AG20443 (cell line): ENCODE measurements at places on chromosomes 12 and 14.

DNA sequence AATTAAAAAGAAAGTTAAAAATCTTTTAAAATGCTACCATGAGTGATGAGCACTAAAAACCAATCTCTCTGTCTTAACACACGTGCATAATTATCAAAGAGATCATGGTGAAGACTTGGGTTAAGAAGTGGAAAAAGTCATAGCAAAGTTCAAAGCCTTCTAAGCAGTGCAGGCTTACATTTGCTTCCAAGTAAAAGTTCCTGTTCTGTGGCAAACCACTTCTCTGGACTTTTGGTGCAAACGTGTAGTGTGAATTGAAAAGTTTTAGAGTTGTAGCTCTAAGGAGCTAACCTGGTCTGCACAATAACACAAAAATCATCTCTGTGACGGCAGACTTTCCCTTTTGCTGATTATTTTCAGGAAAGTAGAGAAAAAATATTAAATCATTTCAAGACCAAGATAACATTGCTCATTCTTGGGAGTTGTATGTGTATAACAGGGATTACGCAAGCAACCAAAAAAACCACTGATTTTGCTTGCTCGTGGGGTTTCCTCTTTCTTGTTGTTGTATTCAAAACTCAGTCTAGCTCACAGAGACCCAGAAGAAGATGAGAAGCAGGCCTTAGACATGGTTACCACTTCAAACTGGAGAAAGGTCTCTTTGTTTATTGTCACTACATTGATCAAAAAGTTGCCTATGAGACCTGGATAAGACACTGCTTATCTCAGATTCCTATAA, 2.3 kb upstream of the GLIPR1 start:
- DNase-seq, result peak; percentile 37

- no peak for DNase-seq
Observed at GRCh38 chr12:115617391-115617790, 660.1 kb downstream of the MED13L start.

DNA sequence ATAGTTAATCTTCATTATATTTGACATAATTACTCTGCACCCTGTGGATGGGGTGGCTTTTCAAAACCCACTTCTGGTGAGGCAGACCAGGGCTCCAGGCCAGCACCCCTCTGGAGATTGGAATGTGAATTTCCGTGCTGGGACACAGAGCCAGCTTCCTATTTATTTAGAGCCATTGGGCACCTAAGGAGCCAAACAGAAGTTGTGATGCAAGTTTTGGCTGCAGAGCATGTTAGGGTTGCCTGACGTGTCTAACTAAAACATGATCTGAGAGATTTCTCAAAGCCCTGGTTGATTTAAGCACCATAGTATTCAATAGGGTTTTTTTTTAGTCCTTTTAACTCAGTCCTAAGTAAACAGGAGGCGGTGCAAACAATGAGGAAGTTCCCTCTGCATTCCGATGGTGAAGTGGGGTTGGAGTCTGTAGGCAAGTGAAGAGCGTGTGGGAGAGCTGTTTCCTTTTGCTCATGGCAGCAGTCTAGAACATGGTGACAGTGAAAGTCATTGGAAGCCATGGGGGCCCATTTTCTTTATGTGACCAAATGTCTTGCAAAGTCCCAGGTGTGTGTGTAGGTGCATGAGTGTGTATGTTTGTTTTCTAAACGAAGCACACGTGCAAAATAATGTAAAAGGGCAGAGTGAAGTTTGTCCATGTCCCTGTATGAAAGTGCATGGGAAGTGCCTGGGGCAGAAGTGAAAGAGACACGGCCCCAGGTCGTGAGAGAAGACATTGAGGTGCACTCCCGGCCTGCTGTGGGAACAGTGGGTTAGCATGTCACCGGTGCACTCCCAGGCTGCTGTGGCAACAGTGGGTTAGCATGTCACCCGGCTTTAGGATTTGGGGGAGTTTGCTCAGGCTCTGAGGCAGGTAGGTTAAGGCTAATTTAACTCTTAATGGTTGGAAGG, 117.7 kb downstream of the PRKCH start:
- peak; percentile 54 for DNase-seq

DNA sequence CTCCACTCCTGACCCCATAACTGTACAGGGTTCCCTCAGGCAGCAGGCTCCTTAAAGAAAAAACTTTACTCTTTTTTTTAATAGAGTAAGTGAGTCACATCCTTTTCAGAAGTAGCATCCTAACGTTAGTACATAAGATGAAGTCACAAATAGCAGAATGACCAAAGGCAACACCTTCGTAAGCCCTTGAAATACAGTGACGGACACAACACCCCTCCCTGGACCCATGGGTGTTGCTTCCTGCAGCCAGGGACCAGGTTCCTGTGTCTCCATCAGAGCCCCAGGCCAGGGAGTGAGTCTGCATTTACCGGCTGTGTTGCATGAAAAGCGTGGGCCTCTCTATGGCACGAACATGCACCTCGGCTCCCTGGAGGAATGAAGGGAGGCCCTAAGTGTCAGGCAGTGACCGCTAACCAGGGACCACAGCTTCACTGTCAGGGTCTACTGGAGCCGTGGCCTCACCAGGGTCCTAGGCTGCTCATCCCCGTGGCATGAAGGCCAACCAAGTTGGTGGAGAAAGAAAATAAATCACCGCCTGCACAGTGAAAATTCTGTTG, 340.0 kb upstream of the SFSWAP start:
- DNase-seq, result no peak

GRCh38 chr12:76583301-76583700, 23.7 kb upstream of the OSBPL8 start:
- no peak for DNase-seq

DNA sequence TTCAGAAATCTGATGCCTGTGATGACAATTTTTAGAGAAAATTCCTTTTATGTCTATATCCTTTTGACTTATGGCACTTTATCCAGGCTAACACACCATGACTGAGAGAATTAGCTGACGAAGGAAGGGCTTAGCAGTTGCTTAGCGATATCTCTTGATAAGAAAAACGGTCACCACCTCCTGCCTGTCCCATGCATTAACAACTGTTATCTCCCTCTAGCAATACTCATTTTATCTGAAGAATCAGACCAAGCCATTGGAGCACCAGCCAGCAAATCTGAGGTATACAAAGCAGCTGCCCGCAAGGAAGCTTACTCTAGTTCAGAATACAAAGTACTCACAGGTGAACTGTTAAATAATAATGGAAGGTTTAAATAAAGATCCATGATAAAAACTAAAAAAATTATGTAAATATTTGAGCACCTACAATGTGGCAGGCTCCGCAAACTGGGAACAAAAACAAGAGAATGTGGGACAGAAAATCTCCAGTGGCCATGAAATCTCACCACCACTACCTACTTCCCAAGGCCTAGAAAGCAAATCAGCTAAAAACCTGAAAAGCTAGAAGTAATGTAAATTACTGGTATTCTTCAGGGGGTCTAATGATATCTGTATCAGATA, 24.3 kb downstream of the PPM1H start:
- no peak for DNase-seq

- DNase-seq, result no peak
Observed at GRCh38 chr14:49297102-49297501, 289.1 kb downstream of the RPS29 start.

- no peak for DNase-seq
Observed at GRCh38 chr14:94462763-94463572, 10.4 kb upstream of the SERPINA11 start.

DNA sequence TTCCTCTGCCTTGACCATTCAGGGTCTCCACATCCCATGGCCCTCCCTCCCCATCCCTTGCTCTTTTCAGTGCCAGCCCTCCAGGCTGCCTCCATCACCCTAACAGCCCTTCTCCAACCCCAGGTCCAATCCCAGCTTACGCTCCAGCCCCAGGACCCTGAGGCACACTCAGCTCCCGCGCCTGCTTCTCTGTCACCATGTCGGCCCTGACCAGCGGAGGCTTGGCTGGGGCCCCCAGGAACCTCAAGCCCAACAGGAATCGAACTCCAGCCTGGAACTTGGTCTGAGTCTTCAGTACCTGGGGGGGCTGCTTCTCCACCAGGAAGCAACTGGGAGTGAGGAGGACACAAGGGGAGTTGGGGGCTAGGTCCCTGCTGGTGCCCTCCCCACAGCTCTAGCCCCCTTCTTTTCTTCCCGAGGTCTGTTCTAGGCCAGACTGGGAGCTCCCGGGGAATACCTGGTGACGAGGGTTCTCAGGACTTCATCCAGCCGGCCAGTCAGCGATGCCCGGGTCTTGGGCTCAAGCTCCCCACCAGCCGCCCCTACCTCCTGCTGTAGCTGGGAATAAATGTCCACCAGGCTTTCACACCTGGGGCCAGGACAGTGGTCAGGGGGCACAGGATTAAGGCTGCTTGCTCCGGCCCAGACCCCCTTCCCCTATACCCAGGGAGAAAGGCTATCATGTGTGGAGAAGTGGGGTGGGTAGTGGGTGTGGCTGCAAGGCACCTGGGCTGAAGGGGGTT, 6.0 kb downstream of the STAT6 start:
- DNase-seq, result peak; percentile 2

- DNase-seq, result no peak
Observed at GRCh38 chr14:57735276-57735675, 130.6 kb downstream of the SLC35F4 start.

- no peak for DNase-seq
Observed at GRCh38 chr12:123199936-123200335, 33.0 kb downstream of the MPHOSPH9 start.

DNA sequence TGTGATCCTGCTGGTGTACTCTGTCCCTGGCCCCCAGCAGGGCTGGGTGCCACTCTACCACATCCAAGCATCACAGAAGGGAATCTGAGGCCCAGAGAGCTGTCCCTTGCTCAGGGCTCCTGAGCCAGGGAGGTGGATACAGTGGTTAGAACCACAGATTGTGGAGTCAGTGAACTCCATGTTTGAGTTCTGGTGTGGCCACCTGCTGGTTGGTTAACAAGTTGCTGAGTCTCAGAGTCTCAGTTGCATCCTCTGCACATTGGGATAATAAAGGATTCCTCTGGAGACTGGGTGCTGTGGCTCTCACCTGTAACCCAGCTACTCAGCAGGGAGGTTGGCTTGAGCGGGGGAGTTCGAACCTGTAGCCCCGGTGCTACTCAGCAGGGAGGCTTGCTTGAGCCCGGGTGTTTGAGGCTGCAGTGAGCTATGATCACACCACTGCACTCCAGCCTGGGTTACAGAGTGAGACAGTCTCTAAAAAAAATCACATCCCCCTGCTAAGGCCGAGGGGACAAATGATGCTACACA, 39.4 kb downstream of the MVK start:
- DNase-seq, result peak; percentile 33

GRCh38 chr14:41419709-41420108, 187.0 kb upstream of the LRFN5 start:
- no peak for DNase-seq

GRCh38 chr14:26204728-26205479, 392.9 kb downstream of the NOVA1 start:
- DNase-seq, result peak; percentile 8

GRCh38 chr12:31568498-31568897, 22.4 kb downstream of the DENND5B start:
- no peak for DNase-seq

DNA sequence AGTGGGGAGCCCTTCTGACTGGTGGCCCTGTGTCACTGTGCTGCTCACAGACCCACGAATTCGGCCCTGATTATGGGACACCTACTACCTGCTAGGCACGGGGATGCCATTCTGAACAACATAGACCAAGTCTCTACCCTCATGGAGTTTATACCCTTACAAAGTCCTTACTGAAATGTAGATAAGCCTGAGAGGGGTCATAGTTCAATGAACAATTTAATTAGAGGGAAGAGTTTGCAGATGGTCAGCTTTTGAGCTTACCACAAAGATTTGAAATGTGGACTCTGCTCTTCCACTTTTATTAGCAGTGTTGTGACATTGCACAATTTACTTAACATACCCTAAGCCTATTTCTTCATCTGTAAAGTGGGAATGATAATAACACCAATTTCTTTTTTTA, 161.1 kb downstream of the MYRFL start:
- DNase-seq, result no peak

- DNase-seq, result no peak
Observed at GRCh38 chr14:56027421-56027820, 90.8 kb upstream of the PELI2 start.

DNA sequence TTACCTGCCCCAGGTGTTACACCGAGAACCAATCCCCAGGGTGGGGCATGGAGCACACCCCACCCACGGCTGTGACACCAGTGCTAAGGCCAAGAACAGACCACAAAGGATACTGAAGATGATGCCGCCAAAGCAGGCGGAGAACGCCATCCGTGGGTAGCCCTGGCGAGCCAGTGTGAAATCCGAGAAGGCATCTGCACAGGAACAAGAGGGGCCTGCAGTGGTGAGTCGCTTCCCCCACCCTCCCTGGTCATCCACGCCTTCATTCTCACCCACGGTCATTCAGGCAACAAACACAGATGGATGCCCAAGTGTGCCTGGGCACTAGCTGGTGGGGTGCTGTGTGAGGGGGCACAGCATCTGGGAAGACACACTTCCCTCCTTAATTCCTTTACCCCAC, 28.5 kb downstream of the SLC8B1 start:
- no peak for DNase-seq

GRCh38 chr12:118959985-118960560, 21.3 kb upstream of the SRRM4 start:
- DNase-seq, result no peak

DNA sequence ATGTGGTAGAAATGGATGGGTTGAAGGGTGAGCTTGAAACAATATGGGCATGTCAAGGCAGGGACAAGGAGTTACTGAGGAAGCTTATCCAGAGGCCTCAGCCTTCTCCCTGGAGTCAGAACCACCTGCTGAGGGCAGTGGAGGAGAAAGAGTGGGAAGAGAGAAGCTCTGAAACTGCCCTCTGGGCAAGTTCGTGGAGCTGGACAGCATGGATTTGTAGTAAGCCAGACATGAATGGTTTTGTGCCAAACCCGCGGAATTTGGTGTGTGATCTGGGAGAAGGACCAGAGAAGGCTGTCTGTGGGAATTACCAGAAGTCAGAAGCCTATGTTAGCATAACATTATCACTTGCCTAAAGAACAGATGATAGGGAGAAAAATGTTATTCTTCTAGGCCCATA, 164.8 kb downstream of the SLC41A2 start:
- peak; percentile 88 for DNase-seq

DNA sequence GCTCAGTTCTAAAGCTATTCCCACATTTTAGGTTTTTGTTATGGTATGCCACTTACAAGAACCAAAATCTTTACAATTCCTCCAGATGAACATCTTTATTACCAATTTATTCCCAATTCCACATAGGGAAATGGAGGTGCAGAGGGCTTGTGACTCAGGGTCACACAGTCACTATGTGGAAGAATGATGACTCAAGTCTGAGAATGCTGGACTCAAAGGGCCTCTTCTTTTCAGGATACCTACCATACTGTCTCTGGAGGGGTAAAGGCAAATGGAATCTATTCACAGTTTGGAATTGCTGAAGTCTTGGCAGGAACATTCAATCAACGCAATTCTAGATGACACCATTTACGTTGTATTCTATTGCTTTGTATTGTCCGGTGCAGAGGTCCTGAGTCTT, 48.2 kb upstream of the MANSC4 start:
- no peak for DNase-seq
